ENCODE measurements at places on chromosomes 3 and 15. TPM values are rescaled to one million over a fixed set of nuclear protein-coding genes. Genes with fewer than 3 reads are reported as not detected.
A peak's percentile ranks its signal among the peaks of the same experiment; 100 is the strongest.

LRRIQ4 gene
- not detected for total RNA-seq

ARNT2 gene
- 2.8 TPM for total RNA-seq

PPM1L gene
- 12.0 TPM for total RNA-seq

CCDC13 gene
- total RNA-seq = 0.69 TPM

SEMA5B gene
- total RNA-seq = 8.6 TPM

EXD1 gene
- total RNA-seq = not detected

CXCR6 gene
- 0.39 TPM for total RNA-seq

RAB6B gene
- total RNA-seq = 1.8 TPM

AAGAB gene
- total RNA-seq = 19.4 TPM

HESX1 gene
- total RNA-seq = 0.89 TPM

FRMD5 gene
- total RNA-seq = 0.69 TPM

MNS1 gene
- 4.4 TPM for total RNA-seq

DAZL gene
- total RNA-seq = not detected

RTP4 gene
- 0.79 TPM for total RNA-seq

NCEH1 gene
- 1.7 TPM for total RNA-seq

KBTBD12 gene
- 3.1 TPM for total RNA-seq

FETUB gene
- 0.49 TPM for total RNA-seq

FGF7 gene
- 44.2 TPM for total RNA-seq

DNA sequence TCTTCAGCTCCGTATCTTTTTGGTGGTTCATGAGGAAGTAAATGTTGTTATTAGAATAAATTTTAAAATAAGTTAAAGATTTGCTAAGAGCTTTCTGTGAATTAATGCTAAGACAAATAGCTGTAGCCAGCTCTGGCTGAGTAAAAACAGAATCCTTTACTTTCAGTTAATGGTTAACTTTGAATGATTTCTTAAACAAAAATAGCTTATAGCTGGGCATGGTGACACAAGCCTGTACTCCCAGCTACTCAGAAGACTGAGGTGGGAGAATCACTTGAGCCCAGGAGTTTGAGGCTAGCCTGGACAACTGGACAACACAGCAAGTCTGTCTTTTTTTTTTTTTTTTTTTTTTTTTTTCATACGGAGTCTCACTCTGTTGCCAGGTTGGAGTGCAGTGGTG lies 25.0 kb downstream of the TCAIM start:
- DNase-seq = no peak

DNA sequence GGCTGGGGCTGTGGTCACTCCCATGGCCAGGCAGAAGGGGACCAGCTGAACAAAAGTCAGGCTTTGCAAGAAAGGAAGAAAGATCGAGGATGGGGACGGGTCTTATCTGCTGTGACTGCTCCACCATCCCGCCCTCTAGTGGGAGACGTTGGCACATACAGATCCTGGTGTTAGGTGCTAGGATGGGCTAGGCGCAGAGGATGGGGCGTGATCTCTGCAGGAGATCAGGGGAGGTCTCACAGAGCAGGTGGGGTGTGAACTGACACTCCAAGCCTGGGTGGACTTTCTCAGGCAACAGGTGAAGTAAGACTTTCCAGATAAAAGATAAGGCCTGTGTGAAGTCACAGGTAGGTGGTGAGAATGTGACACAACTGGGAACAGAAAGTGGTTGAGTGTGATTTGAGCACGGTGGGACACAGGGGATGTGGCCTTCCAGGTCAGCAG lies 141.9 kb upstream of the SMAD3 start:
- no peak for DNase-seq

GRCh38 chr3:24641628-24642027 lies 147.0 kb upstream of the THRB start:
- DNase-seq = no peak

GRCh38 chr3:14141144-14141543 lies 16.3 kb downstream of the TMEM43 start:
- DNase-seq = no peak

- no peak for DNase-seq
These were observed 244.8 kb downstream of the ALCAM start for GRCh38 chr3:105611304-105612192.

DNA sequence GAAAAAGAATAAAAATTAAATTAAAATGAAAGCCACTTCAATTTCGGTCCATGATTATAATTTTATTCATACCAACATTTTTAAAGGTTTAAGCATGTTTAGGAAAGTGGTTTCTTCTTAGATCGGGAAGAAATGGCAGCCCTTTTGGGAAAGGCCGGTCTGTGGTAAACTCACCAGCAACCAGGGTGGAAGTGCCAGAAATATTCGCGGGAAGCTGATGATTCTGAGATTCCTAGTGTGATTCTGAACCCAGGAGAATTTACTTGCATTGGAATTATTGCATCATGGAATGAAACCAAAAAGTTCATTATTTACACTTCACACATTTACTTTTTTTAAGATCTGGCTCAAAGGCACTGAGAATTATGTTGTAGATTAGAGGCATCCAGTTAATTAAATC lies 97.2 kb upstream of the CCNL1 start:
- DNase-seq = no peak

DNA sequence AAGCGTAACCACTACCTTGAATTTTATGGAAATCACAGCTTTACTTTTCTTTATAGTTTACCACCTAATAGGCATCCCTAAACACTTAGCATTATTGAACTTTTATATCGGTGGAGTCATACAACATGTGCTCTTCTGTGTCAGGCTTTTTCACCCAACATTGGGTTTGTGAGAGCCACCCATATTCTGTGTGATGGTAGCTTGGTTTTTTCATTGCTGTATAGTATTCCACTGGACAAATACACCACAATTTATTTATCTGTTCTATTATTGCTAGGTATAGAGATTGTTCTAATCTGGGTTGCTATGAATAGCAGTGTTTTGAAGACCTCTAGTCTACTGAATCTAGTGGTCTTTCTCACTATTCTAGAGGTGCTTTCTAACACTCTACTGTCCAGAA lies 31.6 kb upstream of the ATP1B3 start:
- DNase-seq = no peak

- DNase-seq = peak; percentile 63
These were observed 17.8 kb upstream of the ERICH6 start for GRCh38 chr3:150721285-150722130.

DNA sequence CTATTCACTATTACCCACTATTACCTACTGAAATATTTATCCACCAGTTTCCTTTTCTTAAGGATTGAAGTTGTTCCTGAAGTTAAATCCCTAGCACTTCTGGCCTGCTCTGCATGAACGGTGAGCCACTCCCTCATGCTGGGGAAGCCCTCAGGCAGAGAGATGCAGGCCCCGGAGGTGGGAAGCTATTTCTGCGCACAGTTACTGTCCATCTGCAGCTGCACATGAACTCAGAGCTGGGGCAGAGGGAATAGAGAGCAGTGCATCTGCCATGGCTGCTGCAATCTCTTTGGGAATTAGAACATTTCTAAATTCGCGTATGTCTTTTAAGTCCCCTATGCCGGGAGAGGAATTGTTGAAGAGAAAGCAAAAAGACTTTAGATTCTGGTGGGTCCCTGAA lies 6.3 kb upstream of the GALNT15 start:
- no peak for DNase-seq

GRCh38 chr3:79405183-79405582 lies 362.6 kb downstream of the ROBO1 start:
- DNase-seq = no peak

GRCh38 chr3:78844307-78844706 lies 923.5 kb downstream of the ROBO1 start:
- no peak for DNase-seq

GRCh38 chr3:186109897-186110803 lies 1.3 kb upstream of the ETV5 start:
- DNase-seq = peak; percentile 53

DNA sequence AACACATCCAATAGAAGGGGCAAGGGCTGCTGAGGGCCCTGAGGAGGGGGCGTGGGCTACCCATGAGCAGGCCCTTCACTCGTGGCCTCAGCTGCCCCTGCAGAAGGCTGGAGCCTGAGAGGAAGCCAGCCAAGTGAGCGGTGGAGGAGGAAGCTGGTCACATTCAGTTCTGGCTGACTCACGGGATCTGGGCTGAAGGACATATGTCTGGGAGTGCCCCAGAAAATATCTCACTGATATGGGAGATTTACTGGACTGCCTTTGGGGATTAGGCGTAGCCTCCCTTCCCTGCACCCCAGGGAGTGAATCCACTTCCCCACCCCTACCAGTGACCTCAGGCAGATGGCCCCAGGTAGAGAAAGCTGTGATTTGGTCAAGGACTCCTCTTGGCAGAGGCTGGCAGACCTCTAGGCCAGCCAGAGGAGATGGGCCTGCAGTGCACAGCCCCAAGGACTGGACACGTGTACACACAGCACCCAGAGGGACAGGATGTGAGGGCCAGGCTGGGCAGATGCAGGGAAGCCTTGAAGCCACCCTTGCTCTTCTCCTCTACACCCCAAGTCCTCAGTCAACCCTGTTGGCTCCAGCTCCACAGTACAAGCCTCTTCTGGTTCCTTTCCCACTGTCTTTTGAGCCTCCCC lies 14.2 kb upstream of the ANKDD1A start:
- no peak for DNase-seq

GRCh38 chr3:184651904-184652303 lies 60.0 kb downstream of the MAGEF1 start:
- DNase-seq = no peak

DNA sequence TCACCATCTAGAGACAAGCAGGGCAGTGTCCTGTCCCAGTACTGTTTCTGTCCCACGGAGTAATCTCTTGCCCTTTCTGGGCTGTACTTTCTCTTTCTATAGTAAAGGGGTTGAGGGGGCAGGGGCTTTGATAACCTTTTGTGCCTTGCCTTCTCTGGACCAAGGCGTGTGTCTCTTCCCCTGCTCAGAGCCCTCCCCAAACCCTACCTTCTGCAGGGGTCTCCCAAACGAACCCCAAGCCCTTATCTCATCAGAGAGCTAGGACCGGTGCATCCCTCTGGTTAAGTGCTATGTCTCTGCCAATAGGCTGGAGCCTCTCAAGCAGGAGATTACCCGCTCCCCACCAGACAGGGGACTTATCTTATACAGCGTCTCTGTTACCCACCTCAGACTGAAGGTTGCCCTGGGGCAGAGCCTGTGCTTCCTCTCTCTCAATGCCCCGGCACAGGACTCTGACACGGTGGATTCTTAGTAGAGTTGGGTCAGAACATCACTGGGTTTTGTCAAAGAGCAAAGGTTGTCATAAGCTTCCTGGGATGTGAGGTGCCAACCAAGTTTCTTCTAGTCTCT lies 2.9 kb downstream of the PLEKHO2 start:
- no peak for DNase-seq

- DNase-seq = no peak
These were observed 27.2 kb upstream of the TNFSF10 start for GRCh38 chr3:172550347-172550943.

DNA sequence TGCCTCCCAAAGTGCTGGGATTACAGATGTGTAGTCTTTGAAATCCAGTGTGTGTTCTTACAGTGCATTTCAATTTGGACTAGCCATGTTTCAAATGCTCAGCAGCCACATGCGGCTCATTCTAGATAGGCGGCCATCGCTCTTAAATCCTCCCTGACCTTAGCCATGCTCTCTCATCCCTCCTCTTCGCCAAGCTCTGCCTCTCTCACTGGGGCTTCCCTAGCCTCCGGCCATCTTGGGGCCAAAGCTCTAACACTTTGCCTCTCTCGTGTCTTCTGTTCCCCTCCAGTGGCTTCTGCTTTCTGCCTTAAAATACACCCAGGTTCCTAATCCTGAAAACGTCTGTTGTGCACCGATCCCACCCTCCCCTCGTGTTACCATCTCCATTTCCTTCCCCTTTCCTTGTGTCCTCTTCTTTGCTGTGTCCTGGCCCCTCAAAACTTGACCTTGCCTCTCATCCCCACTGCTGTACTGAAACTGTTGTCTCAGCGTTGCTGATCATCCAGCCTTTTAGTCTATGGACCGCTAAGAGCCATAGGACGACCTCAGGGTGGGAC lies 1.4 kb upstream of the GHRL start:
- DNase-seq = no peak

GRCh38 chr3:61530355-61530754 lies 31.0 kb upstream of the PTPRG start:
- DNase-seq = peak; percentile 31

DNA sequence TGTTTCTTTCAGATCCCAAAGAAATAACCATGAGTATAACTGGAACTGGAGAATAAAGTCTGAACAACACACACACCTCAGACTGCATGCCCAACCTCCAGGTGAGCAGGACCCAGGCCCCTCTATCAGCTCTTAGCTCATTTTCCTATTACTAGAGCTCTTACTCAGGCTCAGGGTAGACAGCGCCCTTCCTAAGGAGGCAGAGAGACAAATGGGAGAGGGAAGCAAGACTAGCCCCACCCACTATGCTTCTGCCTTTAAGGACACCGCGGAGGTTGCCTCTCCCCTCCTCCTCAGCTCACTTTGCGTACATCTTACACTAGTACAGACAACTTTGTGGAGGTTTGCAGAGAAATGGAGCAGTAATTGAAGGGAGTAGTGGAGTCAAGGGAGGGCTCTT lies 44.0 kb upstream of the GLCE start:
- DNase-seq = no peak

DNA sequence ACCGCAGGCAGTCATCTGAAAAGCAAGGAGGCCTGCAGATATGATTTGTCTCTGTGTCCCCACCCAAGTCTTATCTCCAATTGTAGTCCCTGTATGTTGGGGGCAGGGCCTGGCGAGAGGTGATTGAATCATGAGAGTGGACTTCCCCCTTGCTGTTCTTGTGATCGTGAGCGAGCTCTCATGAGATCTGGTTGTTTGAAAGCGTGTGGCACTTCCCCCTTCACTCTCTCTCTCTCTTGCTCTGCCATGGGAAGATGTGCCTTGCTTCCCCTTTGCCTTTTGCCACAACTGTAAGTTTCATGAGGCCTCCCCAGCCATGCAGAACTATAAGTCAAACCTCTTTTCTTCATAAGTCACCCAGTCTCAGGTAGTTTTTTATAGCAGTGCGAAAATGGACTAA lies 83.3 kb downstream of the TMCO5A start:
- no peak for DNase-seq

DNA sequence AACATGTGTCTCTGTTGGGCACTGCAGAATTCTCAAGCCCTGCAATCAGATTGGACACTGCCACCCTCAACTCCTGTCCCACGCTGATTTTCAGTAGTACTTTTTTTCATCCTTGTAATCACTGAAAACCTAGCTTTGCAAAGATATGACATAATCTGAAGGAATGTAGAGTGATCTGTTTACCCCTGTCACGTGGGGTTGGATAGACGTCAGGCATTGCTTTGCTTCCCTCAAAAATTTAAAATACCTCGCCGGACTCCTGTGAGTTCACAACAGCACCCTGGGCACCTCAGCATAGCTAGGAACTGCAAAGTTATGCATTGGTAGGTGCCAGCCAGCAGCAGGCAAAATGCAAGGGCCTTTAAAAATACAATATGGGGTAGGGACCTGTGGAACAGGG lies 71.1 kb upstream of the OXTR start:
- DNase-seq = no peak

DNA sequence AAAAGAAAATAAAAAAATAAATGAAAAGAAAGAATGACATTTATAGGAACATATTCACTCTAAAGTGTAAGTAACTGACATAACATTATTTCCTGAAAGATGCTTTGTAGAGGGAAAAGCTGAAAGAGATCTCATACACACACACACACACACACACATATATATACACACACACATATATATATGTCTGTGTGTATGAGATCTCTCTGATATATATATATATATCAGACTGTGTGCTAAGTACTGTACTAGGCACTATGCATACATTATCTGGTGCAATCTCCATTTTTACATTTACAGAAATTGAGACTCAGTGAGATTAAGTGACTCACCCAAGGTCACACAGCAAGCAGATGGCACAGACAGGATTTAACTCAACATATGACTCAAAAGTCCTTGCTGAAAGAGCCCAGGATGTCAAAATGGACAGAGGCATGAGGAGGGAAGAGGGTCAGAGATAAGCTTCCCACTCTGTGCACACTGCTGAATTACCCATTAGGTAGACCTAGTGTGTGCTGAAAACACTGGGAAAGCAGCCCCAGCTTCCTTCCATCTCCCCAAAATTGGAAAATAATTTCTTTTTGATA lies 15.0 kb downstream of the BHLHE40 start:
- no peak for DNase-seq

Measured in skin of body (tissue), 3 donors.